H54 (cell line): ENCODE measurements at places on chromosomes 5 and 9.

DNA sequence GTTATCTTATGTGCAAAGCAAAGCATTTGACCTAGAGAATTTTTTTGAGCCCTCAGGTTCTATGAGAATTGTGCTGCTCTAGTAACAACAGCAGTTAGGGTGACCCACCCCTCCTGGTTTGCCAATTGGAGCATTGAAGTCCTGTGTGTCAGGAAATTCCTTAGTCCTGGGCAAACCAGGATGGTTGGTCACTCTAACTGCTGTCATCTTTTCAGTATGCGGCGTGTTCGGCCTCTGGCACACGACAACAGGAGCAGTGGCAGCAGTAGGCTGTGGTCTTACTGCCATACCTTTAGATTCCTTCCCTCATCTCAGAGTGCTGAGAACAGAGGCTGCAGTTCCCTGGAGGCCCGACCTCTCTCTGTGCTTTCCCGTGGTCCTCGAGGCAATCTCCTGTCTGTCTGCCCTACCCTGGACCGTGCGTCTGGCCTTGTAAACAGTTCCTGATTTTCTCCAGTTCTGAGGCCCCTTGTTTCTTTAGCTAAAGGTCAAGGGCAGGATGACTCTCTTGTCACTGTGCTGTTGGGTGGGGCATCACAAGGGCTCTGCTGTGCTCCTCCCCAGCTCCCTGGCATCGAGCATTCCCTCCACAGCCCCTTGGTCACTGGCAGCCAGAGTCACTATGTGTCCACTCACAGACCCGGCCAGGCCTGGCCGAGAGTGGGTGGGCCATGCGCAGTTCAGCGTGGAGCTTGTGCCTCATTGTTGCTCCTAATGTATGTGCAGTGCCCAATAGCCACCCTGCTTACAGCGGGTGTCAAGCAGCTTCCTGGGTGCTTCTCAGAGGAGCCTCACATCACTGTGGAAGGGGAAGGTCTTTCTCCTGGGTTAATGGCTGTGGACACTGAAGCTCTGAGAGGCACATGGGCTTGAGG is 18.5 kb upstream of the COL15A1 start:
- no peak for DNase-seq

DNA sequence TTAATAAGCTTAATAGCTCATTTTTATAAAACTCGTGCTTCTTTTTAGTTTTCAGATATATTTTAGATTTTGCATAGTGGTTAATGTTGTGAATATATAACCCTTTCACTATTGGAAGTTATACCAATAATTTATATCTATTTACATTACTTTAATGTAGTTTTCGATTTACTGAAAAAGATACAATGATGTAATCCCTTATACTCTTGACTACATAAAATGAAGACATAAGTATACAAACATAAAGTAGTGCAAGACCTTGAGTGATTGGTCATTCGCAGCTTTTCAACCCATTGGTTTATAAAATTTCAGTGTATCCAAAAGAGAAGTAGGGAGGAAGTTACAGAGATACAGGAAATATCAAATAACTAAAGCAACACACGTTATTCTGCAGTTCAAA is 84.3 kb upstream of the GRHPR start:
- no peak for DNase-seq

- DNase-seq = no peak
Observed at GRCh38 chr9:4886698-4887097, 94.0 kb downstream of the RCL1 start.

DNA sequence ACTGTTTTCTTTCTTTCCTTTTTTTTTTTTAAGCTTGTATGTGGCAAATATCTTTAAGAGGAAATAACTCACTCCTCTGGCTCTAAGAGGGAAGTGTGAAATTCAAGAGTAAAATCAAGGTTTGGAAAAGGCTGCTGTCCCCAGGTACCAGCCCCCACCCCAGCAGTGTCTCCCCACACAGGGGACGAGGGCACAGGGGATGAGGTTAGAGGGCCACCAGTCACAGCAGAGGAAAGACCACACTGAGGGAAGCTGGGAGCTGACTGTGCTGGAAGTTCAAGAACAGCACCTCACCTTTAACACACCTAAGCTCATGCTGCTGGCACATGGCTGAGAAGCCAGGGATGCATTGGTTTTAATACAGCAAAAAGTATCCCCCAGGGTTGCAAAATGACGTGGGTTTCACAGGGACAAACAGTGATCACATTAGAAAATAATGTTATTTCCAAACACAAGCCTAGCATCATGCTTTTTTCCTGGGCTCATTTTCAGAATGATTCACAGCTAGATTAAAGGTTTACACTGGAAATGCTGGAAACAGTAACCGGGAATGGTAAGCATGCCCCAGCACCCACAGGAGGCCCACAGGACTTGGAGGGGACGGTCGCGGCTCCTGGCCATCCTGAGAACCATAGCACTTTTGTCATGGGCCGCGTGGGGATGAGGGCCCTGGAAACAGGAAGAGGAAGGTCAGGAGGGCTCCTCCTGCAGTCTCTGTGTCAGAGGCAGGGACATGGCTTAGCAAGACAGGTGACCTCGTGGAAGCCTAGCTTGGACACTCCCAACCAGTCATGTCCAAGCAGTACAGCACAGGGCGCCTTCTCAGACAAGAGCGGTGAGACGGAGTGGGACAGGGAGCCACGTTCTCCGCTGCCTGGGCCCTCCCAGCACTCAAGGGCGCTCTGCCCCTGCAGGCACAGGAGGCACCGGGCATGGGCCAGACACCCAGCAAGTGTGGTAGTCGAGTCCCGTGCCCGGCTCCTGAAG is 6.9 kb downstream of the LPCAT1 start:
- DNase-seq = no peak

DNA sequence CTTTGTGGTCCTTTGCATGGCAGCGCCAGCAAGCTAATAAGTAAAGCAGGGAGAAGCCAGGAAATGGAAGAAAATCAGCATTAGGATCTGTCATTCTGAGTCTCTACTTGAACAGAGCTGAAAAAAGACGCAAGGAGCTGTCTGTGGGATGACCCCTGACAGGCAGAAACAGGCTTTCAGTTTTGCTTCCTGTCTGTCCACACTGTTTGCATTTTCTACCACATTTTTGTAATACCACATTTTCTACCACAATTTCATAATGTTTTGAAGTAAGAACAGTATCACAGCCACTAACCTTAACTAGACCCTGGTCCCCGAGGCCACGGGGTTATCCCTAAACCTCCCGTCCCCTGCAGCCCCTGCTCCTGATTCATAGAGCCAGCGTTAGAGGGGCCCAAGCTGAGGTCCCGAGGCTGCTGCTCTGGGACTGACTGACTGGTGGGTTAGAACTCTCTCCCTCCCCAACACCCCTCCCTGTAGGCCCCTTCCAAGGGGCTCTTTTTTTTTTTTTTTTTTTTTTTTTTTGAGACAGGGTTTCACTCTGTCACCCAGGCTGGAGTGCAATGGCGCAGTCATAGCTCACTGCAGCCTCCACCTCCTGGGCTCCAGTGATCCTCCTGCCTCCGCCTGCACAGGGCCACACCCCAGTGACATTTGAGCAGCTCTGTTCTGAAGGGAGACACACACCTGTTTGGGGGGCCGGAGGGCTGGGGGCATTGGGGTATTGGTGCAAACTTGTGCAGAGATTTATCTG is 4.0 kb upstream of the CLIC3 start:
- no peak for DNase-seq

DNA sequence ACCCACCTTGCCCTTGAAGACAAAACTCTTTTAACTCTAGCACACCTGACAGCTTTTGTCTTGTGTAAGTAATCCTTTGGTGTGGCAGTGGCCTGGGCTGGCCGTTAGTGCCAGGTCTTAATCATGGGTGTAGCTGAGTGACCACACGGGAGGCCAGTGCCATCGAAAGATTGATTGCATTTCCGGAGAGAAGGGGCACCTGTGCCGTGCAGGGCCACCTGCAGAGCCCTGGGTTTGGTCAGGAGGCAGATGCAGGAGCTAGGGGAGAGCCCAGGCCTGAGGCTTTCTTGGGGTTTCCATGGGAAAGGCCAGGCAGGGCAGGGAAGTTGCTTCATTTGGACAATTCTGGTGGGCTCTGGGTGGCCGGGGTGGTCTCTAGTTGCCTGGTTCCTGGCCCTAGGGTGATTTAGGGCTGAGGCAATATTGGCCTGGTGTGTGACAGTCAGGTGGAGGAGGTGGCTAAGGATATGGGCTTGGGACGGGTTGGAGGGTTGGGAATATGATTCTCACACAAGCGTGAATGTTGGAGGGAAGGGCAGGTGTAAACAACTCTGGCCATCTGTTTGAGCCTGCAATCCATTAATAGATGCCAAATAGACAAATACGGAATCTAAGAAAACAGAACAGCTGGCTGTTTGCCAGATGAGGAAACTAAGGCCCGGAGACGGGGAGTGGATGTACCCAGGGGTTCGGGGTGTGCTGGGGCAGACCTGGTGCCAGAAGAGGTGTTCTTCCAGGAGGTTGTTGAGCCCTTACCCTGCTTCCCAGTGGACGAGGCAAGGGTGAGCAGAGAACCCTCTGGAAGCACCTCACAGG is 4.6 kb downstream of the DBH start:
- DNase-seq = no peak
